Hair follicle dermal papilla cell (primary cell): ENCODE measurements at places on chromosomes 12 and 14. TPM values are rescaled to one million over a fixed set of nuclear protein-coding genes. Genes with fewer than 3 reads are reported as not detected.

The LGALS3 gene
- total RNA-seq = 311 and 386 TPM in 2 replicates

The TAS2R7 gene
- 0.16 TPM in 1 of 2 replicates, not detected in the other for total RNA-seq

The NFATC4 gene
- total RNA-seq = 285 and 343 TPM in 2 replicates

The GYS2 gene
- not detected in 2 replicates for total RNA-seq

The TOMM20L gene
- not detected in 2 replicates for total RNA-seq

The TAS2R50 gene
- 4.7 and 7.0 TPM in 2 replicates for total RNA-seq

The MMP19 gene
- 15.4 and 16.1 TPM in 2 replicates for total RNA-seq

The NRL gene
- 0.97 and 1.8 TPM in 2 replicates for total RNA-seq

The ACSM4 gene
- total RNA-seq = not detected in 2 replicates

The FLVCR2 gene
- 0.32 and 0.61 TPM in 2 replicates for total RNA-seq

The JPH4 gene
- total RNA-seq = not detected in 2 replicates

The SSPN gene
- total RNA-seq = 17.4 and 22.6 TPM in 2 replicates

The PLEKHD1 gene
- under 0.01 and 0.24 TPM in 2 replicates for total RNA-seq

The DNAJC22 gene
- 0.32 and 1.1 TPM in 2 replicates for total RNA-seq

The CLMN gene
- 2.1 and 2.7 TPM in 2 replicates for total RNA-seq

The TEX22 gene
- total RNA-seq = 0.36 and 0.49 TPM in 2 replicates

The FAM186B gene
- total RNA-seq = 0.49 and 0.61 TPM in 2 replicates

The OR9K2 gene
- not detected in 2 replicates for total RNA-seq

The NPFF gene
- total RNA-seq = not detected in 2 replicates

The RBP5 gene
- total RNA-seq = not detected in 2 replicates

The REP15 gene
- total RNA-seq = 1.5 and 2.6 TPM in 2 replicates

The CLIP1 gene
- total RNA-seq = 66.5 and 71.7 TPM in 2 replicates

The KDM5A gene
- total RNA-seq = 58.2 and 67.7 TPM in 2 replicates

The ADAMTS20 gene
- 0.12 TPM in 1 of 2 replicates, not detected in the other for total RNA-seq

The POTEM gene
- not detected in 2 replicates for total RNA-seq

The SAMD4A gene
- 57.9 and 65.6 TPM in 2 replicates for total RNA-seq

The TCL1A gene
- 0.65 TPM in 1 of 2 replicates, not detected in the other for total RNA-seq

The GPR84 gene
- 0.12 and 0.16 TPM in 2 replicates for total RNA-seq

The AHSA1 gene
- 39.4 and 40.0 TPM in 2 replicates for total RNA-seq

The TDRD9 gene
- total RNA-seq = 1.3 and 2.3 TPM in 2 replicates

The SOAT2 gene
- total RNA-seq = 0.49 TPM in 1 of 2 replicates, not detected in the other

The KRT6C gene
- total RNA-seq = not detected in 2 replicates

The MMP14 gene
- 612 and 680 TPM in 2 replicates for total RNA-seq

The SAMD15 gene
- 2.8 and 3.0 TPM in 2 replicates for total RNA-seq

The BRMS1L gene
- 5.0 and 6.3 TPM in 2 replicates for total RNA-seq

The NEUROD4 gene
- total RNA-seq = not detected in 2 replicates

The PLEK2 gene
- total RNA-seq = 1.9 and 2.6 TPM in 2 replicates

The TSPAN8 gene
- 0.24 and 0.32 TPM in 2 replicates for total RNA-seq

The BCL11B gene
- 0.36 and 0.81 TPM in 2 replicates for total RNA-seq

The NGB gene
- not detected in 2 replicates for total RNA-seq

The PROX2 gene
- 0.12 and 0.16 TPM in 2 replicates for total RNA-seq

The SLC4A8 gene
- total RNA-seq = 6.7 and 7.7 TPM in 2 replicates

The APOF gene
- total RNA-seq = not detected in 2 replicates

The SMIM41 gene
- total RNA-seq = 0.16 and 0.24 TPM in 2 replicates

The DACT1 gene
- total RNA-seq = 2.1 and 2.9 TPM in 2 replicates

The CLECL1 gene
- total RNA-seq = not detected in 2 replicates

The KRT2 gene
- not detected in 2 replicates for total RNA-seq

The DCN gene
- total RNA-seq = 827 and 850 TPM in 2 replicates

The RIPK3 gene
- 29.0 and 35.1 TPM in 2 replicates for total RNA-seq

The EPYC gene
- total RNA-seq = not detected in 2 replicates
